ENCODE measurements at places on chromosomes 13 and 19.

DNA sequence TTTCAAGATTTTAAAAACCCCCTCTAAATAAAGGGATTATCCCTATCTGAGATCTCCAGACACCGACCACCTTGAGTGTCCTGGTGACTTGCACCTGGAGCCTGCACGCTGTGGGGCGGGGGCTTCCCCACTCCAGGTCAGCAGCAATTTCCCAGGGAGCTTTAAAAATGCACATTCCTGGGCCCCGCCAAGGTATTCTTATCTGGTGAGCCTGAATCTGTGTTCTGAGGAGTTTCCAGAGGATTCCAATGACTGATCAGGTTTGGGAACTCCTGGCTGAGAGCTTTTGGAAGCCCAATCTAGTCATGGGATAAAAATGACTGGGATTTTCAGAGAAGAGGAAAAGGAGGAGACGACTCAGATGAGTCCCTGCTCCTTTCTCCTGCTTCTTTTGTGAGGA is 66.1 kb downstream of the FGF9 start:
- DNase-seq, result no peak

GRCh38 chr19:47230054-47230920 is 712 bp downstream of the BBC3 start:
- peak; percentile 76 for DNase-seq

- DNase-seq, result no peak
These were observed 27.5 kb upstream of the UBE2L5 start for GRCh38 chr13:30394751-30395191.

DNA sequence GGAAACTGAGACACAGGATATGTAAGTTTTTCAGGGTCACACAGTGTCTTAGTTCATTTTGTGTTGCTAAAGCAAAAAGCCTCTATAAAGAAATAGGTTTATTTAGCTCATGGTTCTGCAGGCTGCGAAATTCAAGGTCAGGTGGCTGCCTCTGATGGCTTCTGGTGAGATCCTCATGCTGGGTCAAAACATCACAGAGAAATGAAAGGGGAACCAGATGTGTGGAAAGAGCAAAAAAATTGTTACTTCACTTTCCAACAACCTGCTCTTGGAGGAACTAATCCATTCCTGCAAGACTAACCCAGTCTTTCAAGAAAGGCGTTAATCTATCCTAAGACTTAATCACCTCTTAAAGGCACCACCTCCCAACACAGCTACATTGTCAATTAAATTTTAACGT is 64.2 kb upstream of the UBL3 start:
- no peak for DNase-seq

- DNase-seq, result no peak
These were observed 118.8 kb downstream of the EFNB2 start for GRCh38 chr13:106416645-106417044.
